ENCODE measurements at places on chromosomes 4 and X. TPM values are rescaled to one million over a fixed set of nuclear protein-coding genes. Genes with fewer than 3 reads are reported as not detected.

The HGFAC gene
- 0.21 TPM for total RNA-seq

The MAGEE2 gene
- not detected for total RNA-seq

The ZCCHC18 gene
- total RNA-seq, result 0.51 TPM

The SETD7 gene
- total RNA-seq, result 43.6 TPM

DNA sequence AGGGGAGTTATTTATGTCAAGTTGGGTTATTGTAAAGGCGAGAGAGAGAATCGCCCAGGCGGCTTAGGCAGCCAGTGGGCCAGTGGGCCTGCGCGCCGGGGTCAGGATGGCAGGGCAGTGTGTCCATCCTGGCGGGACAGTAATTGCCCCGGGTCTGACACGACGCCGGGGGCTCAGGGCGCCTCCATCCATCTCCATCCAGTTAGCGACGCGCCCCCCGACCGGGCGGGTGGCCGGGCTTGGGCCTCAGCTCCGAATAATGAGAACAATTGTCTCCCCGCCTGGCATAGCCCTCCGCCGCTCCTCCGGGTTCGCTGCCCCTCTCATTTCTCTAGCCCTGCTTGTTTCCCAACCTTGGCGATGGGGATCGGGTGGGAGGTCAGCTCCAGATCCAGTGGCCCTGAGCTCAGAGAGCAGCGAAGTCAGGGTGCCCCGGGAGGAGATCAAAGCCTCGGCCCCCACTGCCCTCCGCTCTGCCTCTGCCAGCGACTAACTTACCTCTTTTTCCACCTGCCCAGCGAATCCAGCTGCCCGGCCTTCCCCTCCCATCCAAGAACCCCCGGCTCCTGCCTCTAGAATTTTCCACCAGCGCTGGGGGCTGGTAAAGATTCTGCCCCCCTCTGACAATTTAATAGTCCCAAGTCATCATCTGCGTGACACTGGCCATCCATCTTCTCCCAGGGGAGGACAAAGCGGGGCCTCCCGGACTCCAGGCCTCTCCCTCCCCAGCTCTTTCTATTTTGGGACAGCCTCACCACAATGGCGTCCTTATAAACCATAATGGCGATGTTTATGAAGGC, 56.9 kb upstream of the TMEM33 start:
- no peak for DNase-seq

DNA sequence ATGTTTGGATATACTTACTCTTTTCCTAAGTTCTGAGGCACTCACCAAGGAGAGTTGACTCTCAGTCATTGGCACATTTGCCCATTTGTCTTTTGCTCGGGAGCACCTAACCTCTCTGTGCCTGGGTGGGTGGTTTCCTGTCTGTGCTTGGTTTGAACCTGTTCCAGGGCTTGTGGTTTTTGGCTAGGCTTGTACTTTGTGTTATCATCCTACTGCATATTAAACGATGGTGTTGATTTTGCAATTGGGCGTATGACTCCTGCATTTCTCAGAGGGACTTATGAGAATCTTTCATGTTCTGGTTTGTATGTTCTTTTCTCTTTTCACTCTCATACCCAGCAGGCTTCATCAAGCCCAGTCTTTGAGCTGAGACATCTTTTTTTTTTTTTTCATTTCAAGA, 161.7 kb downstream of the BTC start:
- DNase-seq, result peak; percentile 99

DNA sequence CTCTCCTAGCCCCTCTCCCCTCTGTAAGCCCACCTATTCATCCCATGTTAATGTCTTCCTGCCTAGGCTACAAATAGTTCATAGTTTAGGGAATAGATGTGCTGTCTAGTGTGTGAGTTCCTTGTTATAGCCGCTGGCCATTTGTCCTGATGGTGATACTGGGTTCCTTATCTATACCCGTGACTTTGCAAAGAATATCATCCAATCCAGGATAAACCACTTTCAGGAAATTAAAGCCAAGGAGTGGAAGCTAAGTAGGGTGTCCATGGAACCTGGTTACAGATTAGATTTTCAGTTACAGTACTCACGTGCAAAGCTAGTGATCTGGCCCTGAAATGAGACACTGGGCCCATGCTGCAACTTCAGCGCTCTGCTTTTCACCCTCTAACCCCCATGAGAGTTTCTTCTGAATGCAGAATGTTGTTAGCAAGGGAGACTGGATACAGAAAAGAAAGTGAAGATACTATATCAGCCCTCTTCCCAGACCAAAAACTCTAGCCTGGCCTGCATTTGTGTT, 111.4 kb downstream of the TMEM164 start:
- no peak for DNase-seq

DNA sequence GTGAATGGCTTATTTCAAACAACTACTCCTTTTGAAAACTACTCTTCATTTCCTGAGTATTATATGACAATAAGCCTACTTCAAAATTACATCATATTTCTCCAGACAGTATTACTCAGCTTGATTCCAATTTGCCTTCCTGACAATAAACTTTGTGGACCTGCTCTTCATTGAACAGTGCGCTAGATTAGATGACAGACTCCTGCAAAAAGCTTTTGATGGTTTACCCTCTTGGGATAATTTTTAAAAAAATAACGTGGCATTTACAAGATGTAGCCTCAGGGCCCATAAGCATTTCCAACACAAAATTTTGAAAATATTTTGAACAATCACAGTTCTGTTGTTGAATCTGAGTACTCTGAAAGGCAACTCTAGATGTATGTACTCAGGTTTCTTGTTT, 25.9 kb downstream of the MGAT4D start:
- DNase-seq, result no peak

DNA sequence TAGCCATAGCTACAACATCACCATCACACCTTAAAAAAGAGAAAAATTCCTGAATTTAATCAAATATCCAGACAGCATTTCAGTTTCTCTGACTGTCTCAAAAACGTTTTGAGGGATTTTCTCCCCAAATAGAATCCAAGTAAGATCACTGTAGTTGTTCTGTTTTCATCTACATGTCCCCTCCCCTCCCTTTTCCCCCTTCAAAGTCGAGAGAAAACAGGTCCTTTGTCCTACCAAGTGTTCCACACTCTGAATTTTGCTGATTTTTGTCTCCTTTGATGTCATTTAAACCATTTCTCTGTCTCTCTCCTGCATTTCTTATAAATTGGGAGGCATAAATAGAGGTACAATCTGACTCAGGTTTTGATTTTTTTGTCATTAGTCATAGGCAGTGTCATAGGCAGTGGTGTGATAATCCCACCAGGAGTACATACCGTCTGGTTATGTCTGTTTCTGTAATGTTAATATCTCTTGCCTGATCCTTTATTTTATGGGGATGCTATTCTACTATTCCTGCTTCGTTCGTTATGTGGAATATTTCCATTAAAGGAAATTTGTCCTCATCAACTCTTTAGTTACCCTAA, 348.6 kb downstream of the PTTG2 start:
- DNase-seq, result peak; percentile 69

- no peak for DNase-seq
Measured at GRCh38 chr4:29320947-29321620, 1399.1 kb upstream of the PCDH7 start.

- DNase-seq, result peak; percentile 15
Measured at GRCh38 chr4:40980318-40980883, 230.6 kb downstream of the NSUN7 start.

Data from mammary epithelial cell (primary cell).